NCI-H187 treated with DMSO at 0.1 percent for 48 hours (cell line): ENCODE measurements at places on chromosomes 6 and 20.

- DNase-seq = no peak
These were observed 468.0 kb downstream of the EPM2A start for GRCh38 chr6:145267076-145267867.

DNA sequence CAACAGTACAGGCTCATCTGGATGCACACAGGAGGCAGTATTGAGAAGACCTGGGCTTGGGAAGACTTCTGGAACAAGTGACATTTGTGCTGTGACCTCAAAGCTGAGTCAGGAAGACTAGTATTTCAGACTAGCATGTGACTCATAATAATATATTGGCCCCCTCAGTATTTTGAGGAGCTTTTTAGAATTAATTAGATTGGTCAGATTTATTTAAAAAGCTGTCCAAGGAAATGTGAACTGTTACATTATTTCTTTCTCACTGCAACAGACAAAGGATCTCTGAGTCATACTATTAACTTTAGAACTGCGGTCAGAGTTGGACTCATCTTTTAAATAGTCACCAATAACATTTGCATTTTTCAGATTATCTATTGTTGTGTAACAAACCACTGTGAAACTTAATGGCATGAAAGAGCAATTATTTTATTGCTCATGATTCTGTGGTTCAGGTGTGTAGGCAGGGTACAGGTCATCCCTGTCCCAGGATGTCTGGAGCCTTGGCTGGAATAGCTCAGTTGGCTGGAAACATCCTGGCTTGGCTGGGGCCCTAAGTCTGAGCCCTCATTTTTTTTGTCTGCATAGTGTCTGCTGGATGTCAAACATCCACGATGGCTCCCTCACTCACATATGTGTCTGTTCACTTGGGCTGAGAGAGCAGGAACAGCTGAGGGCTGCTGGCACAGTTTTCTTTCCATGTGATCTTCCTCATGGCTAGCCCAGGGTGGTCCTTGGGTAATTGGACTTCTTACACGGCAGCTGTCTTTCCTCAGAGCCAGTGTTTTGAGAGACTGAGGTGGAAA lies 46.9 kb downstream of the MAP3K4 start:
- DNase-seq = no peak

DNA sequence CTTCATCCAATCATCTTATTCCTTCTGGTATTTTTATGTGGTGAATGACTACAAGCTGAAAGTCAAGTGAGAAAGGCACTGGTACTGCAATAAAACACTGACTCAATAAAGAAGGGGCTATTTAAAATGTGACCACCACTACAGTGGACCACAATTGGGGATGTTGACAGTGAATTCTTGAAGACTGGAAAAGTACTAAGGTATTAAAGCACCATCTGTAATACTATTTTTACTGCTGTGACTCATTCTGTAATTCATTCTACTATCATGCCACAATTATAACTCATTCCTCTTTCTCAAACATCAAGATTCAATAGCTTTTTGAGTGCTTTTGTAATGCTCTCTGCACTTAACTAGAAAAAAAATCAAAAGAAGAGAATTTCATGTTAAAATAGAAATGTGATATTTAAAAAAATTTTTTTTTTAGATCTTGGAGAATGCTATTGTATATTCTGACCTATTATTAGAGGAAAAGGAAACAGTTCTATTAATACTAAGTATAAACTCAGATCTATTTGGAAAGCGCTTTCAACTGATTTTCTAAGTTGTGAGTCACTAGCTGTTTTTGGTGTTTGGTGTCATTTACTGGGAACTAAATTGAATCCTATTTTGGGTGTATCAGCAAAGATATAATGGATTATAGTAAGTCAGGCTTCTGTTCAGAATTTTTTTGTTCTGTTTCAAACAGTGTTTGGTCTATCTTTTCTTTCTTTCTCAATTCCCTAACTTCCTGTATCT lies 104.7 kb upstream of the TMEM170B start:
- DNase-seq = no peak

DNA sequence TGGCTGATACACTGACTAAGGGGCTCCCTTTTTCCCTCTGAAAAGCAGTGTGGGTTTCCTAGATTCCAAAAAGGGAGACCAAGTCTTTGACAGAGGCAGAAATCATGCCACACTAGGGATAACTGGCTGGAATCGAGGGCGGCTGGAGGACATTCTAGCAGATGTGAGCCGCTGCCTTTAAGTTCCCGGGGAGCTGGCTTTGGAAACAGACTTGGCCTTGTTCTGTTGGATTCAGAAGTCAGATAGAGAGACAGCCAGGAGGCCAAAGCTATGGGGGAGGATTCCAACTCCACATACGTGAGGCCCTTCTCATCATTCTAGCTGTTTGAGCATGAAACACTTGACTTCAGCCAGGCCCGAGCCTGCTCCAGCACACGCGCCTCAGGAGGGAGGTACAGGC lies 109.9 kb upstream of the FOXC1 start:
- no peak for DNase-seq

GRCh38 chr6:27911956-27912446 lies at the start of gene OR2B2:
OR2B2 (minus strand) TSS chr6:27912396; CDS start chr6:27912319, 77 bp downstream.
- no peak for DNase-seq

- DNase-seq = no peak
These were observed 21.8 kb downstream of the CASS4 start for GRCh38 chr20:56433880-56434255.

DNA sequence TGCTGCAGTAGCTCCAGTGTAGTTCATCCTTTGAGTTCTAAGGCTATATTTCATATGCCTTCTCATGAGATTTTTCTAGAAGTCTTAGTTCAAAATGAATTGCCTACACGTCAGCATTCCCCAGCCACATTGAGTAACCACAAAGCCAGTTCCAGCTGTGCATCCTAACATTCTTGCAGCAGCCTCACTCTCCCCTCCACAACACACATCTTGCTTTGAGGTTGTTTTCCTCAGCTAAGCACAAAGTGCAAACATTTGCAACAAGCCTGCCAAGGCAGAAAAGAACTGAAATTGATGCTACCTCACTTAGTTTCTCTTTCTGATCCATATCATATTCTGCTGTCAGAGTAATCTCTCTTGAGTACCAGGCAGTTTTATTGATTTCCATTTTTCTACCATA lies 160.7 kb upstream of the KCNQ5 start:
- DNase-seq = no peak

DNA sequence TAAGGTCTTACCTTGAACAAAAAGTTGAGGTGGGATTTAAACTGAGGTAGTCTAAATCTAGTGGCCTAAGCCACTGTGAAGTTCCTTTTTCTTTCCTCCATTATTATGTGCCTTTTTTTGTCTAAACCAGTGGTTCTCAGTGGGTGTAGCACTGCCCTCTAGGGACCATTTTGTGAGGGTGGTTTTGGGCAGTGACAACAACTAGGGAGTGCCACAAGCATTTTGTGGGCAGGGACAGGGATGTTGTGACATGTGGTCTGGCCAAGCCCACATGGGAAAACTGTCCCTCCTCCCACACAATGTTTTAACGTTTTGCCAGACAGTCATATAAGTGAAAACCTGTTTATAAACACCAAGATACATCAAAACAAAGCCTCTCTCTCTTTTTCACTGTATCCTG lies 899.4 kb upstream of the FLRT3 start:
- DNase-seq = no peak

DNA sequence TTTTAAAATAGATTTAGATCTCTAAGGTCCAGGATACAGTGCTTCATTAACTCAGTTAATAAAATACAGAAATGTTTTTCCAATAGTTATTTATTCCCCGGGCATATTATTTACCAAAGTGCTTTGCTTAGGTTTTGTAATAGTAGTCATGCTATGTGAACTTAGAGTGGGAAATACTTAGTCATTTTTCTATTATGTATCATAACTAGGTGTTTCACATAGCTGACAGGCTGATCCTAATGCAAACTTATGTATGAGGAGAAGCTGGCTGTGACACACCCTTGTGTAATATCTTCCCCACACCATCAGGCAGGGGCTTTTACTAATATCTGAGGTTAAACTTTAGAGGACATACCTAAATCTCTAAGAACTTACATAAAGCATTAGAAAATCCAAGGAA lies 277.7 kb upstream of the RIMS1 start:
- no peak for DNase-seq

DNA sequence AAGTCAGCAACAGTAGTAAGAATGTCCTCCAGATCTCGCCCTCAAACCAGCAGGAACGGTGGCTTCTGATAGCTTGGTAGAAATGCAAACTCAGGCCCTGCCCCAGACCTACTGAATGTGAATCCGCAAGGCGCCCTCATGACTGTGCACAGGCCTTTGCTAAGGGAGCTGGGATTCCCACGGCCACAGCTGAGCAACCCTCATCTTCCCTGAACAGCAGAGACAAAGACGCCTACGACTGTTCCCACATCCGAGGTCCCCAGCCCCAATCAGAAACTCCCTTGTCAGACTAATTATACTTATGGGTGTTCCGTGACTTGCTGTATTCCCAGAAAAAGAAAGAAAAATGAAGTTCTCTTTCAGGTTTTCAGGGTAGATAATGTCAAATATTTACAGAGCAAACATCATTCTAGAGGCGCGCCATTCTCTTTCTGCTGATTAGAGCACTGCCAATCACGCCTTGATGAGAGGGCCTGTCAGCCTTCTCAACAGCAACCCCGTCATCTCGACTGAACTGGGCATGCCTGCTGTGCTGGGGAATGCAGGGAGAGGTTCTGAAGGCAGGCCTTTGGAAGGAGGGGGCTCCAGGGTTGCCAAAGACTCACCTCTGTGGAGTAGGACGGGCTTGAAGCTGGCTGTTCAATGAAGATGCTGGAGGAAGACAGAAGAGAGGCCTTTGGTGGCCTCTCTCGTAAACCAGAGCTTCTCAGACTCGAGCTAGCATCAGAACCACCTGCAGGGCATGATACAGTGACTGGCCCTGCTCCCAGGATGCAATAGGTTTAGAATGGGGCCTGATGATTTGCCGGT lies 79.9 kb downstream of the ZNF217 start:
- no peak for DNase-seq

DNA sequence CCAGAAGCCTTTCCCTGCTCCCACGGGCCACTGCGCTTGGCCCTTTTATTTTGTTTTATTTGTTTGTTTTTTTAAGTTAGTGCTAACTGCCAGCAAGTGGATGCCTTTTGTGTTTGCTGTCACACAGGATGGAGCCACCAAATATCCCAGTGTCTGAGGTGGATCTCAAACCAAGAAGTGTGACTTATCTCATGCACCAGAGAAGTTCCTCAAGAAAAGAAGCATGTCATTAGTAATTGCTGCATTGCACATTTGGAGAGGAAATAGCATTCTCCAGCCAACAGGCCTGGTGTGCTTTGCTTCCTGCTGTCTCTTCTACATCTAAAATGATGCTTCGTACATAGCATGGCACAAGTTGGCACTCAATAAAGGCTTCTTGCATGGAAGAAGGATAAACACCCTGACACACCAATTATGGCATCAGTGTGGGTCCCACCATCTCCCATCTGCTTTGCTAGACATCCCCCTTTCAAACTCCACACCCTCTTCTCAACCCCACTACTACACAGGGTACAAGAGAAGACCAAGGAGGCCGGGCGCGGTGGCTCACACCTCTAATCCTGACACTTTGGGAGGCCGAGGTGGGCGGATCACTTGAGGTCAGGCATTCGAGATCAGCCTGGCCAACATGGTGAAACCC lies 1.9 kb upstream of the ATP9A start:
- no peak for DNase-seq

DNA sequence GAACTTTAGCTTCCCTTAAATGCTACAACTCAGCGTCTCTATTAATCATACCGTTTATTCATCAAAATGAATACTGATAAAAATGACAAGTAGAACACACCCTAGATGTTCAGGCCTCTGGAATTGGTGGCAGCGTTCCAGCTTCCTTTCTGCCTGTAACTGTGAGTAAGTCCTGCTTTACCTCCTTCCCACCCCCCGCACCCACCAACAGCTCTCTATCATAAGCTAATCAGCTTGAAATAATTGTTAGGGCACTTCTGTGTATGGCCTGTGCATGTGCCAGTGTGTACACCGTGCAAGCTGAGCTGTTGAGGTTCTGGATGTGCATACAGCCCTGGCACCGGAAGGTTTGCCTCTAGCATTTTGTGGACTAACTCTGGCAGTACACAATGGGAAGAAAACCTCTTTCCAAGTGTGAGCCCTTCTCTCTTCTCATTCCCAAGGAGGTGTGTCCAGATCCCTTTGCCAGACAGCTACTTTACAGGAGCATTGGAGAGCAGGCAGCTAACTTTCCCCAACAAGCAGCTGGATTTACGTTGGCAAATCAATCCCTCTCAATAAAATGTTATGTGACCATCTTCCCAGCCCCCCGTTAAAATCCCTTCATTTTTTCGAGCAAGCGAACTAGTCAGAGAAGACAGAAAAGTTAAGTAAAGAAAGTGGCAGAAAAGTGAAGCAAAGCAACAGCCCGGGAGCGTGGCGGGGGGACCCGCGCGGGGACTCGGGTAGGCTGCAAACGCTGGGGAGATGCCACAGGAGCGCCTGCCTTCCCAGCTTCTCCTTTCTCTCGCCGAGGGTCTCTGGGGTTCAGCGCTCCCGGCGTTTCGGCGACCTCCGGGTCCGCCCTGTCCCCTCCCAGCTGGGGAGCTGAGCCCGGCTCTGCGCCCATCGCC lies 803 bp upstream of the ADGRG6 start:
- no peak for DNase-seq

- DNase-seq = no peak
These were observed 22.5 kb downstream of the SULF2 start for GRCh38 chr20:47762699-47763268.

GRCh38 chr6:69696273-69696672 lies 100.5 kb downstream of the LMBRD1 start:
- no peak for DNase-seq

DNA sequence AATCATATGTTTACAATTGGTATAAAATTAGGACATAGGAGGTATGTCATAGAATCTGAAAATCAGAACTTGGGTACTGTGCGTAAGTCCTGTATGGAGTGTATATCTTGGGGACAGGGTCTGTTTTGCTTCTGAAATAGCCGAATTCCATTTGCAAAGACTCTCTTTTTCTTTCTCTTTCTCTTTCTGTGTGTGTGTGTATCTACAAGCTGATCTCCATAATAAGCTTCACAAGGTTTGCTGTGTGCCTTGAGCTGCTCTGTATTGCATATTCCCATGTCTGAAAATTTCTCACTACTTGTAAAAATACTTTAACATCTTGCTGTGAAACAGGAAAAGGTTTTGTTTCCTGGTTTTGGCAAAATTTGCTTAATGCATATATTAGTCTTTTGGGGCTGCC lies 29.5 kb downstream of the STX11 start:
- no peak for DNase-seq

GRCh38 chr20:13353261-13353945 lies 132.3 kb downstream of the ISM1 start:
- DNase-seq = no peak

GRCh38 chr20:14189794-14190402 lies 147.5 kb downstream of the FLRT3 start:
- no peak for DNase-seq

DNA sequence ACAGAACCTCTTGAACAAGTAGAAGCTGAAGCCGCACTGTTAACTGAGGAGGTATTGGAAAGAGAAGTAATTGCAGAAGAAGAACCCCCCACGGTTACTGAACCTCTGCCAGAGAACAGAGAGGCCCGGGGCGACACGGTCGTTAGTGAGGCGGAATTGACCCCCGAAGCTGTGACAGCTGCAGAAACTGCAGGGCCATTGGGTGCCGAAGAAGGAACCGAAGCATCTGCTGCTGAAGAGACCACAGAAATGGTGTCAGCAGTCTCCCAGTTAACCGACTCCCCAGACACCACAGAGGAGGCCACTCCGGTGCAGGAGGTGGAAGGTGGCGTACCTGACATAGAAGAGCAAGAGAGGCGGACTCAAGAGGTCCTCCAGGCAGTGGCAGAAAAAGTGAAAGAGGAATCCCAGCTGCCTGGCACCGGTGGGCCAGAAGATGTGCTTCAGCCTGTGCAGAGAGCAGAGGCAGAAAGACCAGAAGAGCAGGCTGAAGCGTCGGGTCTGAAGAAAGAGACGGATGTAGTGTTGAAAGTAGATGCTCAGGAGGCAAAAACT lies 40.1 kb downstream of the ZBTB2 start:
- DNase-seq = no peak

GRCh38 chr20:57139342-57140093 lies 126.9 kb downstream of the BMP7 start:
- no peak for DNase-seq
